Renal pelvis (tissue), 12 donors: ENCODE measurements at places on chromosomes 16 and 17. TPM values are rescaled to one million over a fixed set of nuclear protein-coding genes. Genes with fewer than 3 reads are reported as not detected.
A peak's percentile ranks its signal among the peaks of the same experiment; 100 is the strongest.

KCNJ2 gene
- polyA plus RNA-seq, result 2.3 TPM

SLC47A1 gene
- 26.3 TPM for polyA plus RNA-seq

TAC4 gene
- polyA plus RNA-seq, result not detected

YPEL2 gene
- polyA plus RNA-seq, result 47.0 TPM

CA4 gene
- 51.4 TPM for polyA plus RNA-seq

- no peak for DNase-seq
Observed at GRCh38 chr16:73056448-73056847, 8.5 kb upstream of the ZFHX3 start.

GRCh38 chr16:4089811-4090301, 26.4 kb downstream of the ADCY9 start:
- no peak for DNase-seq

DNA sequence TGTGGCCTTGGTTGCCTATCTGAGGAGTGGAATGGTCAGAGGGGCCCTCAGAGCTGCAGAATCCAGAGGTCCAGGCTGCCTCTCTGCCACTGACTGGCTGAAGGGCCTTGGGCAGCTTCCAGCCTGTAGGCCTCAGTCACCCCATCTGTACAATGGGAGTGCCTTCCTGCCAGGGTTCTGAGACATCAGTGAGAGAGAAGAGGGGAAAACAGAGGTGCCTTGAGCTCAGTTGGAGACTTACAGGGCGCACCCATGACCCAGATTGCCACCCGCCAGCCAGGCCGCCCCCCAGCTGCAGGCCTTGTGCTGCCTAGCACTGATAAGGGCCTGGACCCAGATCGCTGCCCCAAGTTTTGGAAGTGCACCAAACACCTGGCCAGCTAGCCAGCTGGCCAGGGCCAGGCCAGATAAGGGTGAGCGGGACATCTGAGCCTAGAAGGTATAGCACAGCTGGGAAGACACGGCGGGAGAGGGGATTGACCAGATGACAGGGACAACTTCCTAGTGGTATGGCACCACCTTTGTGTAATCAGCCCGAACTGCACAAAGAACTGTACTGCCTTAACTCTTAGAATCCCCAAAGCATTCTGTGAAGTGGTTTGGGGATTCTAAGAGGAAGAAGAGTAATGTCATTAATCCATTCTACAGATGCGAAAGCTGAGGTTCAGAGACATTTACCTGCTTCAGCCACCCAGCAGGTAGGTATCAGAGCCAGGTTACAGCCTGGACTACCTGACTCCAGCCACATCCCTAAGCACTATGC, 1.4 kb downstream of the SLC4A1 start:
- no peak for DNase-seq

GRCh38 chr16:57537194-57537505, 779 bp upstream of the CCDC102A start:
- DNase-seq, result no peak

DNA sequence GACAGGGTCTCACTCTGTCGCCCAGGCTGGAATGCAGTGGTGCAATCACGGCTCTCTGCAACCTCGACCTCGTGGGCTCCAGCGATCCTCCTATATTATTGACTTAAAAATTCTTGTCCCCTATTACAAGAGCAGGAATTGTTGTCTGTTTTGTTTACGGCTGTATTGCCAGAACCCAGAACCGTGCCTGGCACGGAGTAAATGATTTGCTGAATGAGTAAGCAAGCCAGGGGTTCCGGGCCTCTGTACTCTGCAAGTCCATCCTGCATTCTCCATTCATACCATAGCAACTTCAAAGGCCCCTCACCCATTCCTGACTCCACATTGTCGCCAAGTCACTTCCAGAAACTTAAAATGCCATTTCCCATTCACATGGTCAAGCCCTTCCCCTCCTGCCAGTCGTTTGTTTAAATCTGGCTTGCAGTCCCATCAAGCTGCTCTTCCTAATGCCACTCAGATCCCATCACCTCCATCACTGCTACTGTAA, 6.9 kb downstream of the ADCY9 start:
- DNase-seq, result no peak

GRCh38 chr17:57868007-57868909, 18.4 kb upstream of the MRPS23 start:
- DNase-seq, result no peak

DNA sequence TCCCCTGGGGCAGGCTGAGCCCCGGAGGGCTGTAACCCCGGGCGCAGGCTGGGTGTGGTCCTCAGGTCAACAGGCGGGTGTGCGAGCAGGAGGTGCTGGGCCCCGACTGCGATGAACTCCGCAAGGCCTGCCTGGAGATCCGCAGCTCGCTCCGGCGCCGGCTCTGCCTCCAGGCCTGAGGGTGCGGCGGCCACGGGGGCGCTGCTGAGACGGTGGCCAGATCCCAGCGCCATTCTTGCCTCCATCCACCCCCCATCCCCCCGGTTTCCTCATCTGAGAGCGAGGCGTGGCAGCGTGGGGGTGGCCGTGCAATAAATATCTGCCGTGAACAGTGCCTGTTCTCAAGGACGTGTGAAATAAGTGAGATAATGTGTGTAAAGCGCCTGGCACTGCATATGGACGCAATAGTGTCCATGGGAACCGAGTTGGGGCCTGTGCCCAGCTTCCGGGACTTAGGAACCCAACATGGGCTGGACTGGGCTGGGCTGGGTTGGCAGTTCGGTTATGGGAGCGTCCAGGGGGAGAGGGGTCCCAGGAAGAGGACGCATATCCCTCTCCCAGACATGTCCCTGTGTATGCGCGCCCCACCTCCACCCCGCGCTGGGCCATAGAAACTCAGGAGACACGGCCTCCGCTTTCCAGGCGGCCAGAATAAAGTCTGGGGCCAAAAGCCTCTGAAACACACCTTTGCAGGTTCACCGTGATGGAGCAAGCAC, 15.0 kb downstream of the ZNF213 start:
- peak; percentile 63 for DNase-seq

DNA sequence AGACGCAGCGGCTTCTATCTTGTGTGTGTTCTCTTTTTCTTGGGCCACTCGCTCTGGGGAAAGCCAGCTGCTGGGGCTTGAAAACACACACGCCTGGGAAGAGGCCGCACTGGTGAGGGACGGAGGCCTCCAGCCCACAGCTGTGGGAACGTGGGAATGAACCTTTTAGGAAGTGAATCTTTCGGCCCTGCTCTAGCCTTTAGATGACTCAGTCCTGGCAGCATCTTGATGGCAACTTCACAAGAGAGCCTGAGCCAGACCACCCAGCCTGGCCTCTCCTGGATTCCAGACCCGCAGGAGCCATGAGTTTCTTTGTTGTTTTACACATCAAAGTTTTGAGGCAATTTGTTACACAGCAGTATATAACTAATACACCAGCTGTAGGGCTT, 2.2 kb upstream of the PDPK1 start:
- DNase-seq, result no peak

GRCh38 chr16:14324581-14324980, 253.5 kb downstream of the MRTFB start:
- DNase-seq, result no peak

- DNase-seq, result no peak
Observed at GRCh38 chr17:8518850-8519249, 83.2 kb downstream of the NDEL1 start.

DNA sequence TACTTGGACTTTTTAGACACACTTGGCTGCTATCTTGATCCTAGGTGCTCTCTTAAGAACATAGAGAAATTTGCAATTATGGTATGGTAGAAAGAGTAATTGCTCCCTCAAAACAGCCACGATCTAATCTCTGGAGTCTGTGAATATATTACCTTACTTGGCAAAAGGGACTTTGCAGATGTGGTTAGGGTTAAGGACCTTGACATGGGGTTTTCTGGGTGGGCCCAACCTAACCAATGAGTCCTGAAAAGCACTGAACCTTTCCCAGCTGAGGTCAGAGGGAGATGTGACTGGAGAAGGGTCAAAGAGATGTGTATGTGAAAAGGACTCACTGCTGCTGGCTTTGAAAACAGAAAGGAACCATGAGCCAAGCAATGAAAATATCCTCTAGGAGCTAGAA, 26.7 kb upstream of the MED13 start:
- no peak for DNase-seq

- DNase-seq, result no peak
Observed at GRCh38 chr16:66809765-66810164, 8.4 kb upstream of the TERB1 start.

- DNase-seq, result no peak
Observed at GRCh38 chr16:72473631-72474030, 301.7 kb upstream of the PMFBP1 start.

- DNase-seq, result no peak
Observed at GRCh38 chr17:81648013-81648706, 8.2 kb downstream of the PDE6G start.

GRCh38 chr17:35795007-35795870, at the start of gene MMP28:
TSS of gene MMP28 (minus strand) at chr17:35795641. CDS start at chr17:35795377, 264 bp downstream.
- no peak for DNase-seq
